ENCODE measurements at places on chromosomes 11 and 22.

- no peak for DNase-seq
These were observed 101.0 kb upstream of the NNMT start for GRCh38 chr11:114195151-114195550.

- DNase-seq, result peak; percentile 94
These were observed 1.7 kb downstream of the ADAMTS15 start for GRCh38 chr11:130449996-130450769.

DNA sequence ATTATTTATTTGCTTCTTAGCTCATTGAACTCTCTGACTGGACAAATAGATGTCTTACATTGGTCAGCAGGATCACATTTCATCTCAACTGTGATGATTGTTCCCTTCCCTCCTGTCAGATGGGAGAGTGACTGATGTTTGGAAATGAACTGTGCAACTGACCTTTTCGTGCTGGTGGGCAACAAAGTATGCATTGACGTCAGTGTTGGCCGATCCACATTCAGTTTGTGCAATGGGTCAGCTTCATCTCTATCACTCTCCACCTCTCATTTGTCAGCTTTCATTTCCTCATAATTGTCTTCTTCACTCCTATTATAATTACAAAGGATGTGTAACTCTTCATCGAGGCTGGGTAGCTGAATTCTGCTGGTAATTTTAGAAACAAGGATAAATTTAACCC, 71.3 kb downstream of the PPP2R1B start:
- no peak for DNase-seq

DNA sequence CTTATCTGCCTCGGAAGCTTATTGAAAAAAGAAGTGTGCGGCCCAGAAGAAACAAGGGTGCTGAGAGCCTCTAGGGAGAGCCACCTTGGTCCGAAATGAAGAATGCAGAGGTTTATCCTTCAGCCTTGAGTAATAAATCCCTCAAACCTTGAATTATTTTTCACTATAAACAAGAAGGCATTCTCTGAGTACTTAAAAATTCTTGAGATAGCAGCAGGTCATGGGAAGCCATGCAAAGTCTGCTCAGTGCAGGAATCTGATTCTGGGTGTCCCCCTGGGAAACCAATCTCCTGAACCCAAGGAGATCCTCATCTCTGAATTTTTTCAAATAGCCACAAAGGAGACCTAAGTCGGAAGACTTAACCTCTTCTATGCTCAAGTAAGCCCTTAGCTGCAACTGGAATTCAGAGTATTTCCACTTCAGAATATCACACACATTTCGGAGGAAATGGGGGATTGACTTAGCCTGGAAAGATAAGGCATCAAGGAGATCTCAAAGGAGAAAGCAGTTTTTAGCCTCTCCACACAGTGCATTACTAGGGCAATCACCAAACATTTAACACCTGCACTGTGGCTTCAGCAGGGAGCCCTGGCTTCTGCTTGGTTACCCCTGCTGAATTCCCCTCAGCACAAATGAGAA, 365.0 kb downstream of the ETS1 start:
- no peak for DNase-seq

DNA sequence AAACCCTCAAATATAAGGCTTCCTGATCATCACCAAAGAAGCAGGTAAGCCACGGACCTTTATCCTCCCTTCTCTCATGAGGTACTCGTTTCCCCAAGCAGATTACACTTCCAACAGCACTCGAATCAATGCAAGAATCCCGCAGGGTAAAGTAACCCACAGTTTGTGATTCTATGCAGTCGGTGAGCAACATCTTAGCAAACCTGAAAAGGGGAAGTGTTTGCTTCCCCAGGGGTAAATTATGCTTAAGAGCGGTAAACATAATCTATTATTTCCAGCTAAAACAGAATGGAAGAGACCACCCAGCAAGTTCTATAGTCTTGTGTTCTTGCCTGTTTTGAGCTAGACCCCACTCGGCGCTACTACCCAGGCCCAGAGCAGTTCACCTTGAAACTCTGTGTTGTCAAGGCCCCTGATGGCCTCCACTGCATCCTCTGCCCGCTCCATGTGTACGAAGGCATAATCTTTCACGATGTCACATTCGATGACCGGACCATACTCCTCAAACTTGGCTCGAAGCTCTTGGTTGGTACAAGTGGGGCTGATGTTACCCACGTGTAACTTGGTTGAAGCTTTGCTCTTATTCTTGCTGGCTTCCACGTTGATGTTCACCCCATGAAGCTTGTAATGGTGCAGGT, 1.3 kb downstream of the RBM4B start:
- DNase-seq, result no peak

- no peak for DNase-seq
These were observed 997 bp downstream of the DEAF1 start for GRCh38 chr11:693887-694562.

GRCh38 chr22:19765477-19766239, 5.1 kb downstream of the TBX1 start:
- DNase-seq, result peak; percentile 68

- DNase-seq, result no peak
These were observed 825 bp downstream of the PTPMT1 start for GRCh38 chr11:47566149-47566698.

DNA sequence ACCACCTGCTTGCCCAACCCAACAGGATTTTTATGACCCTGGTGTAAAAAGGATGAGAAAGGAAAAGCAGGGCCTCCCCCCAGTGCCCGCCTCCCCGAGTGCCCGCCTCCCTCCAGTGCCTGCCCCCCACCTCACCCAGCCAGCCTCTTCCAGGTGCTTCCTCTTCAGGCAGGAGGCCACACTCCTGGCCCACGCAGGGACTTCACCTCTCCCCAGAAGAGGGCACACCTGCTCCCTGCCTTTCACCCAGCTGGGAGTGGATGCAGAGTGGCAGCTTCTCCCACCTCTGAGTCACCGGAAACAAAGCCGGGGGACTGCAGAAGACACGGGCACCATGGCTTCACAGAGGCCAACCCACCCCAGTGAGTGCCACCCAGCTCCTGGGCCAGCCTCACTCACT, 16.1 kb downstream of the CPT1A start:
- no peak for DNase-seq

- no peak for DNase-seq
These were observed 9.2 kb downstream of the CRTAM start for GRCh38 chr11:122847466-122847865.

DNA sequence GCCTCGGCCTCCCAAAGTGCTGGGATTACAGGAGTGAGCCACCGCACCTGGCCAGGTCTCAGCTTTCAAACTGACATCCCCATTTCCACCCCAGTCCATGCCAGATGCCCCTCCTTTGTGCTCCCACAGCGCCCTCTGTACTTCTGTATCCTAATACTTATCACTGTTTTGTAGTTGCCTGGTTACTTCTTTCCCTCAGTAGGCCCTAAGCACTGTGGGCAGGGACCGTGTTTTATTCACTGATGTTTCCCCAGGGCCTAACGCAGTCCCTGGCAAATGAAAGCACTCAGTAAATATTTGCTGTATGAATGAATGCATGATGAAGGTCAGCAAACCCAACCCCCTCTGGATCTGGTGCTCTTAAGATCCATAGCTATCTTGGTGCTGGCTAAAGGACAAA, 2.2 kb upstream of the TRIM3 start:
- no peak for DNase-seq

DNA sequence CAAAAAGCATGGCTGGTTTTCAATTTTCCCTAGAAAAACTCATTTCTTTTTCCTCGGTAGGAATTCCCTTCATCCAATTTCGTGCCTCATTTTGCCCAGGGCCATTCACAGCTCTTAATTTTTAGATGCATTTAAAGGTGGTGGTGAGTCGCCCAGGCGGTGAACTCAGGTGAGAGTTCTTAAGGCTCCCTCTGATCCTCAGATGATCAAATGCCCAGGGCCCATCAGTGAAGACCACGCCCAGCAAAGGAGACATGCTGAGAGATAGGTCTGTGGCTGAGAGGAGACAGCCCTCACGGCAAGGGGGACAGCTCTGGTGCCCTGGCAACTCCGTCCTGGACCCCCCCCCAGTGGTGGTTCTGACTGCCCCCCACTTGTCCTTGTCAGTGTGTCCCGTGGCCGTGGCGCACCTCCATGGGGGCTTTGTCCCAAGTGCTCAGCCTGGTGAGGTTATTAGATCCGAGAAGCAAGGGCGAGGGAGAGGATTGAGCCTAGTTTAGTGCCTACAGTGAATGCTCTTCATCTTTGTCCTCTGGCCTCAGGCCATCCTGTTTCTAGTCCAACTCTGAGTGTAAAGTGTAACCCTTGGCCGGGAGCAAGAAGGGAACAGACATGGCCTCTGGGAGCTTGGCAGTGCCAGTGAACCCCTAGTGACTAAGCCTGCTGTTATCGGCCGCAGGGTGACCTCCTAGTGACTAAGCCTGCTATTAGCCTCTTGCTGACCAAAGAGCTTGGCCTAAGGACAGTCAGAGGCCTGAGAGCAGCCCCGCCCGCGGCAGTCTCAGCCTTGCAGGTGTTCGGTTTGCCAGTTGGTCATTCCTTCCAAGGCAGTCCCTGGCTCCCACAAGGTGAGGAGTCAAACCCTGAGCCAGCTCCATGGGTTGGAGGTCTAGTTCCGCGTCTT, 83.5 kb downstream of the CTTN start:
- DNase-seq, result peak; percentile 57

DNA sequence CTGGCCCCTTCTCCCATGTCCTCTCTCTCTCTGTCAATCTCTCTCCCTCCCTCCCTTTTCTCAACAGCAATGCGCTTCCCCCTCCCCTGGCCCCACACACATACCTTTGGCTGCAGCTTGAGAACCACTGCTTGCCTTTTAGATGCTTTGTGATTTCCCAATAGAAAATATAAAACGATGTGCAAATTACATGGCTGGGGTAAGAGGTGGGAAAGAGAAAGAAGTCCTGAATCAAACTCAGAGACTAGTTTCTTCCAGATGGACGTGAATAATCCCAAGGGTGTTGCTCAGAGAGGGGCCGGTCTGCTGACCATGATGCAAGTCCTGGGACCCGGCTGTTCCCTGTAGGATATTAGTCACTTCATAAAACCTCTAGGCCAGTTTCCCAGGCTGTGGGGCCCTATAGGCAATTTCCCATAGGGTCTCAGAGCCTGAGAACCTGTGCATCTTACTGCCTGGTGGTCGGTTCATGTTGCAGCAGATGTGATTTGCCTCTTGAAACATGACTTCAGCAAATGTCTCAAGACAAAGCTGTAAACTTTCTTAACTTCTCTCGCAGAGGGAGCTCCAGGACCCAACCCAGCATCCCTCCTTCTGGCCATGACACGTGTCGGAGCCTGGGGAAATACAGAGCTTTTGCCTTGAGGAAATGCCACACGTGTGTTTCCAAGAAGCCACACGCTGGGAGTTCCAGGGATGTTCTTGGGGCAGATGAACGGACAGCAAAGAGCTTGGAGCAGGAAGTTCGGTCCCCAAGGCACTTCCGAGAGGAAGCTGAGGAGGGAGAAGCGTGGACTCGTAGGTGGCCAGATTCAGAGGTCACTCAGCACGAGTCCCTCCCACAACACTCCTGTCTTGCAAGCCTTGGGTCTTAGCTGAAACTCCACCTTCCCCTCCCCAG, 34.5 kb upstream of the ETS1 start:
- DNase-seq, result no peak

DNA sequence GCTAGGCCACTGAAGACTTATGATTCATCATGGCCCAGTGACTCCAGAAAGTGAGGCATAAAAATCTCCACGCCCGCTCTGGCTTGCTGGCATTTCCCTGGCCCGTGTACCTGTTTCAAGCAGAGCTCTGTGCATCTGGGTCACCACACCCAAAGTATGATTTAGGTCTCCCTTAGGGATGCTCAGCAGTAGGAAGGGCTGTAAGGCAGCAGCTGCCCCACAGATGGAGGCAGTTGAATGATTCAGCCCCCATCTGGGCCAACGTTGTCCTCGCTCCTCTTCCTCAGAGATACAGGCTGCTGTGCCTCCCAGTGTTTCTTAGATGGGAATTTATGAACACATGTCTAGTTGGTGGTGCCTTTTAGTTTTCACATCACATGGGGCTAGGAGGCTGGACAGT, 21.6 kb downstream of the GPR83 start:
- DNase-seq, result no peak

- DNase-seq, result peak; percentile 77
These were observed 2.5 kb downstream of the CDC42EP2 start for GRCh38 chr11:65317025-65317786.

GRCh38 chr11:91272089-91272488, 952.5 kb upstream of the FAT3 start:
- no peak for DNase-seq

DNA sequence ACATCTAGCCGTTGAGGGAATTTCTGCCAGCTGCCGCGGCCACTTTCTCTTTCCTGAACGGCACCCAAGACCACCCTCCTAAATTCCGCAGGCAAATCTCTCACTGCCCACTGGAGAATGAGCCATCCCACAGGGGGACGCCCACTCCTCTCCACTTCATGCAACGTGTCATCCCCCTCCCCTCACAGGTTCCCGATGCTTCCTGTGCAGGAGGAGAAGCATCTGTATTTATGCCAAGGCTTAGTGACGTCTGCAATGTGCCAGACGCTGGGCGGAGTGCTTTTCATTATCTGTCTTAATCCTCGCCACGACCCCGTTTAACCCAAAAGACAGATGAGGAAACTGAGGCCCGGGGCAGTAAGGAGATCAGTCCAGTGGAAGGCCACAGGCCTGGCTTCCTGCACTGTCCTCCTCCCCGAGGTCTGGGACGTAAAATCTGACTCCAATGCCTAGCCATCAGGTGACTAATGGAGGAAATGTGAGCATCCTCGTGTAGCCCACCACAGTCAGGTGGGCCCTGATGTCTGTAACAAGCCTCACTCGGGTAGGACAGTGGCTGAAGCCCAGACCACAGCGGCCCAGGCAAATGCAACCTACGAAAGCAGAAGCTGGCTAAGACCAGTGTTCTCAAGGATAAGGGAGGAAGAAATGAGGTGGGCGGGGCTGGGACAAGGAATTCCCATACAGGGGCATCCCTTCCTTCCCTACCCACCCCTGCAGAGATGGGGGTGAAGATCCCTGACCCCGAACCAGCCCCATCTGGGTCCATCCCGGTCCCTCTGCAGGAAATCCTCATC, 23.1 kb downstream of the MN1 start:
- DNase-seq, result no peak

DNA sequence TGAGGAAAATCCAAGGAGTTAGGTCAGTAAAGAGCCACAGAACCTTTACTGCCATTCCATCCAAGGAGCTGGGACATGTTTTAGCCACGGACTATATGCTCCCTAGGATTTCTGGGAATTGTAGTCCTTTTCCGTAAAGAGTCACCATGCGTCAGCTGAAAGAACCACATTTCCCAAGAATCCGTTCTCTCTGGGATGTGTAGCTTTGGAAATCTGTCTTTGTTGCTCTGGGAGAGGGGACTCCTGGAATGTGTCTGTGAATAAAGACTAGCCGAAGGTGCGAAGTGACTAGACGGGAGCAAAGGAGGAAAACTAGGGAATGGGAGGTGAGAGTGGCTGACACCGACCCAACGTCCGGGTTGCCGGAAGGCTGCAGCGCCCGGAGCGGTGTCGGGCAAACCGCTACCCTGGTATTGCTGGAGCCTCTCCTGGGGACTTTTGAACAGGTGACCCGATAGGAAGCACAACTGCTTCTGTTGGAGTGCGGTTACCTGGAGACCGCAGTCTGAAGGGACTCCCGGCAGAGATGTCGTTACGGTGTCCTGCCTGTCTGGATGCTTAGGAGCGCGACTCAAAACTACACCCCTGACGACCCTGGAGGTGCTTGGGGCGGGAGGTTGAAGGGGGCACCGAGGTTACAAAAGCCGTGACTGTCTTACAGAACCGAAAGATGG, at the start of gene IFTAP:
IFTAP (plus strand) TSS at position 187 of the 674 bp plus-strand sequence. CDS start 15,602 bp downstream, outside the sequence.
- DNase-seq, result peak; percentile 72

Measured in Right ventricle myocardium inferior (tissue), 1 donor.